Forelimb muscle (tissue), 1 donor: ENCODE measurements at places on chromosomes 7 and 10.

DNA sequence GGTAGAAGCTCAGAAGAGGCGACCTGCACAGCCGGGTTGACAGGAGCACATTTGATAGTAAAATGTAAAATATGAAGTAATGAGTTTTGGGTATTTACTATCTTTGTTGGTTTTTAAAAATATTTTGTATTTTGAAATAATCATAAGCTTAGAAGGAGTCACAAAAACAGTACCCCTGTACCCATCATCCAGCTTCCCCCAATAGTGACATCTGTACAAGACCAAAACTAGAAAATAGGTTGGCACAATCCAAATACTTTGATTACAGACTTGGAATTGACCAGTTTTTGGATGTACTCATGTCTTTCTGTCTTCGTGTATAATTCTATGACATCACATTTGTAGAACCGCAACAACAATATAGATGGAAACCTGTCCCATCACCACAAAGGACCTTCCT is 413.1 kb upstream of the PODXL start:
- DNase-seq: no peak

- no peak for DNase-seq
Observed at GRCh38 chr10:17663450-17663849, 19.5 kb downstream of the STAM start.

GRCh38 chr7:80499350-80499953 is 12.4 kb downstream of the GNAT3 start:
- DNase-seq: no peak

- DNase-seq: no peak
Observed at GRCh38 chr10:27564398-27564797, 60.3 kb downstream of the RAB18 start.

GRCh38 chr10:120422457-120422856 is 34.6 kb upstream of the PLPP4 start:
- no peak for DNase-seq

DNA sequence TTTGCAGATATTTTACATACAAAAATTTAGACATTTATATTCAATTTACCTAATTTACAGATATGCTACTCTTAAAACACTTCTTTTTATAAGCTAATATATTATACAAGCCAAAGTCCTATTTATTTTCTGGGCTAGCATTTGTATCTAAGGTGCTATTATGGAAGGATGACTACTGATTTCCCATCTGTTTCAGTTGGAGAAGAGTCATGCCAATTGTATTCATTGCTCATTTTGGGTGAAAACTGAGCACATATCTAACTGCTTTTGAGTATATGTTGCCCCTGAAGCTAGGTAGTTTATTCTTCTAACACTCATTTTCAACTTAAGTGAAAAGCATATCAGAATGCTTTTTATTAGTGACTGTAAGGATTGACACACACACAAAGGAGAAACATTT is 172.9 kb downstream of the CDK14 start:
- DNase-seq: no peak

GRCh38 chr7:112789453-112789816 is 758 bp downstream of the TMEM168 start:
- DNase-seq: no peak

DNA sequence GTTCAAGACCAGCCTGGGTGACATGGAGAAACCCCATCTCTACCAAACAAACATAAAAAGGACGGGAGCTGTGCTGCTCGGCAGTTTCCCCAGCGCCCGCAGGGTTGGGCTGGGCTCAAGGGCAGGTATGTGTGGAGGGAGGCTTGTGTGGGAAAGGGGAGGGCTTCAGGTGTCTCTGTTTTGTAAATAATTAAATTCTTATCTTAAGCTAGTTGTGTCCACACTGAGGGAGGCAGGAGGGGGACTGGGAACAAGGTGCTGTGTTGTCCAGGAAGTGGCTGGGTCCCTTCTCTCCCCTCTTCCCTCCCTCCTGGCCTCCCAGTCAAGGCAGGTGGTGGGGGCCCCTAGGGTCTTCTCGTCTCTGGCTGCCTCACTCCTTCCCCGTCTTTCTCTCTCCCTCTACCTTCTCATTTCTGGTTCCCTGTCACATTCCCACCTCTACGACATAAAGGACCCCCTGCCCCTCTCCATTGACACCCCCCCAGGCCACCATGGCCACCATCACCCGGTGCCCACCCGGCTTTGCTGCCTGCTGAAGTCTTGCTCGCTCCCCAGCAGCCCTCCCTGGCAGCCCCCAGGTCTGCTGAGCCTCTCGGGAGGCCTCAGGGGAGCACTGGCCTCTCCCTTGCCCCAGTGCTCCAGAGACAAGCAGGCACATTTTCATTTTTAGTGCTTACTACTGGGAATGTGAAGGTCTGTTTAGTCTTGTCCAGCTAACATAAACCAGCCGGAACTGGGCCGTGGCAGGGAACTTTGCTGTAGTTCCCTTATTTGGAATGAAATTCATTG is 19.3 kb downstream of the NEURL1 start:
- no peak for DNase-seq

GRCh38 chr10:132144086-132144485 is 42.7 kb upstream of the DPYSL4 start:
- DNase-seq: no peak

GRCh38 chr10:20481054-20481453 is 416.1 kb downstream of the NEBL start:
- no peak for DNase-seq

- DNase-seq: no peak
Observed at GRCh38 chr7:158911145-158911544, 54.8 kb downstream of the DYNC2I1 start.

- no peak for DNase-seq
Observed at GRCh38 chr10:48794074-48794473, 109.4 kb downstream of the WDFY4 start.

DNA sequence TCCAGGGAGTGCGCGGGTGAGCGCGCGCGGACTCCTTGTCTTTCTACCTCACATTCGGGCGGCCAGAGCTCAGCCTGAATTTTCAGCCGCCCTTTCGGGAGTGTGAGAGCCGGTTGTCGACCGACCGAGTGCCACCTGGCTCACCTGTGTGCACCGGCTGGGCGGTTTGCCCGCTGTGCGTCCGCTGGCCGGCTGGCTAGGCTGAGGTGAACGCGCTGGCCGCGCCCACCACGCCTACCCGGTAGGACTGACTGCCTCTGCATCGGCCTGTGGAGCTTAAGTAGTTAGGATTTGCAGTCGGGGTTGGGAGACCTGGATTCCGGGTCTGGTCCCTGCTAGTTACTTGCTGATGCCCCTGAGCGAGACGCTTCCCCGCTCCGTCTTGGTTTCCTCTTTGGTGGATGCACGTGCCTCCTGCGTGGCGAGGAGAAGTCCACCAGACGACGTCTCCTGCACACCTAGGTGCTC is 553 bp downstream of the TSPAN15 start:
- no peak for DNase-seq

- DNase-seq: no peak
Observed at GRCh38 chr10:107409522-107409921, 245.0 kb upstream of the SORCS1 start.

GRCh38 chr7:93544691-93545090 is 29.8 kb downstream of the CALCR start:
- DNase-seq: no peak

GRCh38 chr7:22607180-22607579 is 107.2 kb upstream of the STEAP1B start:
- no peak for DNase-seq

GRCh38 chr7:101936223-101936610 is 118.8 kb downstream of the CUX1 start:
- DNase-seq: no peak

- no peak for DNase-seq
Observed at GRCh38 chr10:55330486-55330885, 529.5 kb upstream of the PCDH15 start.

GRCh38 chr7:116738378-116738777 is 66.4 kb downstream of the MET start:
- no peak for DNase-seq

DNA sequence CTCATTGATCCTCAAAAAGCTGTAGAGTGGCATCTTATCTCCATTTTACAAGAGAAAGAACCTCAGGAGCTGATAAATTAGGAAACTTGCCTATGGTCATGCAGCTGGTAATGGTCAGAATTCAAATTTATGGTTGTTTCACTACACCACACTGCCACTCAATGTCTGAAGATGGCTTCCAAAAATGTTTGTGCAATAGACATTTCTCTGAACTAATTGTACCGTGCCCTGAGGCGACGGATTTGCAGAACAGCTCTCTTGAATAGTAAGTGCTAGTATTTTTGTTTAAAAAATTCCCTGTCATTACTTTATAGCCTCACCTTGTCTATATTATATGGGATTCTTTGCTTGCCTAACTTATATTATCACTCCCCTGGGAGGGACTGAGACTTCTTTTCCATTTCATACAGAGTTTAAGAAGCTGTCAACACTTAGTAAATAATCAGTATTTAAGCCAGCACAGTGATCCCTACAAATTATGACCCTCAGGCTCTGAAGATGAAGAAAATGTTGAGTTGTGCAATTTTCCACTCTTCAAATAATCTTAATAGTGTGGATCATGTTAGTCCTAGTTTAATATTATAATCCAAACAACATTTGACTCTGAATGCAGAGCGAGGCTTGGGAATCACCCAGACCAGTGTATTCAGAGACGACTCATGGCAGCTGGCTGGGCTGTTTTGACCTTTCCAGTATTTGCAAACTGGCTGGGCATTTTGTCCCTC is 346.6 kb downstream of the PTEN start:
- DNase-seq: no peak

DNA sequence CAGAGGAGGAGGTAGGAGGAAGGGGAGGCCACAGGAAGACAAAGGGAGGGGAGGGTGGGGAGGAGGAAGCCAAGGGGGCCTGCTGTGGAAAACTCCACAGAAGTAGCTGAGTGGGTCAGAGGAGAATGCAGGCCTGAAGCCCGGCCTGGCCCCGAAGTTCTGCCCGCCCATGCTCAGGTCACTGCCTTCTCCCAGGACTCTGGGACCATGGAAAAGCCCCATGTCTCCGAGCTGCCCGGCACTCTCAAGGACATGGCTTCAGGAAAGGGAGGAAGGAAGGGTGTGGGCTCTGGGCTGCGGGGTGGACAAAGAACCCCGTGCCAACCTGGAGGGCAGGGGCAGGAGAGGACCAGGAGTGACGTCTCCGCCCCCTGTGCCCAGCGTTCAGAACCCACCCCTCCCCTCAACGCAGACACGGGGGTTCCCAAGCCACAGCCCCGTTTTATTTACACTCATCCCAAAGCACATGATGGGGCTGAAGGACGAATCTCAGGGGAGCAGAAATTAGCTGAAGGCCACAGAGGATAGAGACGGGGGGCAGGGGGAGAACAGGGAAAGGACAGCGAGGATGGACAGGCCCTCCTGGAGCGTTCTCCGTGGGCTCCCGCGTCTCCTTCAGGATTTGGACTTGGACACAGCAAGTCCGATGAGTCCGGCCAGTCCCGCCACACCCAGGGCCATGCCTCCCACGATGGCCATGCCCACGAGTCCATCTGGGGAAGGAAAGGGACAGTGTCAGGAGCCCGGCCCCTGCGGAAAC is 1.8 kb upstream of the CLDN15 start:
- no peak for DNase-seq

DNA sequence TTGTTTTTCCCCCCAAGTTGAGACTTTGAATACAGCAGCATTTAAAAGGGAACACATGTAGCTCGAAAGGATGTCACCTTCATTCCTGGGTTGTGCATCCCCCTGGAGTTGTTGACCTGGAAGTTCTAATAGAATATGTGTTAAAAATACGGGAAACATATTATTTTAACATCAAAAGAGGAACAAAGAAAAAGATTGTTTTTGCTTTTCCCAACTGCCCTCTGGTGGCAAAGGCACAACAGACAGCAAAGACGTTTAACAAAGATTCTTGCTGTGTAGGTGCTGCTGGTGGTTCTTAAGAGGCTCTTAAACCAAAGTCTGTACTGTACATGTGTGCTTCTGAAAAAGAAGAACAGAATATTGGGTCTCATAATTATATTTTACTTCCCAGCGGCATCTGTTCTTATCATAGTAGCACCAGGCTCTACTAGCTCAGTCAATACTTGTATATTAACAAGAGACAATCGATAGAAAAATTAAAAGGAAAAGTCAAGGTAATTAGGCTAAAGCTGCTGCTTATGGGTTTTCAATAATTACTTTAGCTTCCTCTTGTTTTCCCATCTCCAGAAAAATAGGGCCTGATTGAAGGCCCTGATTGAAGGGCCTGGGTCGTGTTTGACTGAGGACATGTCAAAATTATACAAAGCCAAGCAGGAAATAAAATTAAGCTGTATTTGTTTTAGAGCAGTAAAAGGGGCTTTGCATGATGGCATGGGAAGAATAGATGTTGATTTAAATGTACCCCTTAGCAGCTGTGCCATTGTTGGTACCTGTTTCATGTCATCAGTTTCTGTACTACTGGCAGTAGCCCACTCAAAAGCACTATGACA is 384.2 kb upstream of the LRGUK start:
- no peak for DNase-seq

DNA sequence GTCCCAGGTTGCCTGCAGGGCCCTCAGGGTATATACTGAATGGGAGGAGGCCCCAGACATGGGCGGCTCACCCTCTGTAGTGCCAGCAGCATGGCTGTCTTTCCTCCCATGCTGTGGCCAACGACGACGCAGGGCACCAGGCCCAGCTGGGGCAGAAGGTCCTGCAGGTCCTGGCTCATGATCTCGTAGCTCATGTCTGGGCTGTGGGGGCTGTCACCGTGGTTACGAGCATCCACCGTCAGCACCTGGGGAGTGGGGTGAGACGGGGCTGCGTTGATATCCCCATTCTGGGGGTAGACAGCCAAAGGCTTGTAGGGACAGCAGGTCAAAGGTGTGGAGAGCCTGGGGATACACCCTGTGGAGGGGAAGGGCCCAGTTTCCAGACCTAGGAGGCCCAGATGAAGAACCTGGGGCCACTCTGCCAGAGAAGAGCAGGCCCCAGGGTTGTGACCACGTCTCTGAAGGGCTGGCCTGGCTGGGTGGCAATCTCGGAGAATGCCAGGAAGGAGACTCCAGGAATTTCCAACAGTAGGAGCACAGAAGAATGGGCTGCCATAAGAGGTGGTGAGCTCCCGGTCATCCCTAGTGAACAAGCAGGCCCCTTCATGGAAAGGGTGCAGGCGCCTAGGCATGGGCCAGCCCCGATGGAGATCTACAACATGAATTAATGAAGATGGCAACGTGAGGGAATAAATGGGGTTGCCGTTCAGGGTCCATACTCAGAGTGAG is 947 bp downstream of the ABHD11 start:
- DNase-seq: no peak

DNA sequence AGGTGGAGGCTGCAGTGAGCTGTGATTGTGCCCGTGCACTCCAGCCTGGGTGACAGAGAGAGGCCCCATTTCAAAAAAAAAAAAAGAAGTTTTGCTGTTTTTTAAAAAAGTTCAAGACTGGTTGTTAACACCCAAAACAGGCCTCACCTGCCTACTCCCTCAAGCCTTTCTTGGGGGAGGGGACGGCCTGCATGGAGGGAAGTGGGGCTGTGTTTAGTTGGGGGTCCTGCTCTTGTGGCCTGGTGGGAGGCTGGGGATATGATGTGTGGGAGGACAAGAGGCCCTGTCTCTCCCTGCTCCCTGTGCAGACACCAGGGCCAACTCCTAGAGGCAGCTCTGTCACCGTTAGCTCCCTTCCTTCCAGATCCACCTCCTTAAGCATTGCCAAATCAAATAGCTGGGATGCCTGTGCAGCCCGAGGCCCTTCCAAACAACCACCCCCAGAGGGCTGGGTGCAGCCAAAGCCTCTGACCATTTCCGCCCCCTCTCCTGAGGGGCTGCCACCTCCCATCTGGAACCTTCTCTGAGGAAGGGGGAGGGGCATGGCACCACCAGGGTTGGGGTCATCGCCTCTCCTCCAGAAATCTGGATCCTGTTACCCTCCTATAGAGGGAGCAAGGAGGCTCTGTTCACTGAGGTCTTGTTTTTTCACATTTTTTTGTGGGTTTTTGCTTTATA is 32.9 kb upstream of the ANKRD2 start:
- no peak for DNase-seq

GRCh38 chr7:78400038-78400437 is 601.5 kb downstream of the PHTF2 start:
- no peak for DNase-seq
